ENCODE measurements at places on chromosomes 2 and 18.
A peak's percentile ranks its signal among the peaks of the same experiment; 100 is the strongest.

GRCh38 chr2:181022652-181023051 lies 42.2 kb downstream of the UBE2E3 start:
- no peak for DNase-seq

GRCh38 chr2:212686285-212686895 lies 147.8 kb upstream of the ERBB4 start:
- peak; percentile 41 for DNase-seq

- DNase-seq = no peak
Measured at GRCh38 chr2:237465515-237466148, 21.4 kb upstream of the MLPH start.

GRCh38 chr2:2464094-2464493 lies 133.0 kb upstream of the MYT1L start:
- no peak for DNase-seq

- no peak for DNase-seq
Measured at GRCh38 chr18:805755-806110, 6.3 kb downstream of the YES1 start.

GRCh38 chr18:57997820-57998219 lies 46.2 kb upstream of the NEDD4L start:
- no peak for DNase-seq

- no peak for DNase-seq
Measured at GRCh38 chr2:117058366-117058765, 756.1 kb upstream of the DDX18 start.

GRCh38 chr2:235218486-235218907 lies 266.7 kb downstream of the SH3BP4 start:
- DNase-seq = no peak

DNA sequence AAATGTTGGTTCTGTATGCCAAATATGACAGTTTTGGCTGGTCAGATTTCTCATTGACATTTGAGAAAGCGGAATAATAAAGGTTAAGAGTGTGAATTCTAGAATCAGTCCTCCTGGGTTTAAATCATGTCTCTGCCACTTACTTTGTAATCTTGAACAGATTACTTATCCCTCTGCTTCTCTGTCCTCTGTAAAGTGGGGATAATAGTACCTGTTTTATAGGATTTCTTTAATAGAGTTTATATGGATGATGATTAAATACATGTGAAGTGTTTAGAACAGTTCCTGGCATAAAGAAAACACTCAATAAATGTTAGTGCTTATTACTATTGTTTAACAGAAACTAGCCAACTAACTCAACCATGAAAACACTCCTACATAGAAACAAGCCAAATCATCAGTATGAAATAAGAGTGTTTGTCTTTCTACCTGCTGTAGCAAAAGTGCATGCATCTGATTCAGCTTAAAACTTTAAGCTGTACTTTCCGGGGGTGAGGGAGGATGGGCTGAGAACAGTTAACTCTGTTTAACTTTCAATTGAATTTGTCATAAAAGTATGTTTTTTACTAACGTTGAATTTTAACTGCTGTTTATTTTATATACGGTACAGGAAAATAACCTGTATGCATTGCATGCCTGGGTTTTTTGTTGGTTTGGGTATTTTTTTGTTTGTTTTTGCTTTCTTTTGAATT lies 6.8 kb downstream of the HTR2B start:
- no peak for DNase-seq

DNA sequence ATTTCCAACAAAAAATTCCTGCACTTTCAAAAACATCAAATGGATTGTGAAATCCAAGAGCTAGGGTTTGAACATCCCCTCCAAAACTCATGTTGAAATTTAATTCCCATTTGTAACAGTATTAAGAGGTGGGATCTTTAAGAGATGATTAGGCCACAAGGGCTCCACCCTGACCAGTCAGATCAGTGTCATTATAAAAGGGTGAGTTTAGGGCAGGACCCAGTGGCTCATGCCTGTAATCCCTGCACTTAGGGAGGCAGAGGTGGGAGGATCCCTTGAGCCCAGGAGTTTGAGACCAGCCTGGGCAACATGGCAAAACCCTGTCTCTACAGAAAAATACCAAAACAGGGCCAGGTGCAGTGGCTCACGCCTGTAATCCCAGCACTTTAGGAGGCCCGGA lies 8.9 kb downstream of the GTF3C2 start:
- no peak for DNase-seq

DNA sequence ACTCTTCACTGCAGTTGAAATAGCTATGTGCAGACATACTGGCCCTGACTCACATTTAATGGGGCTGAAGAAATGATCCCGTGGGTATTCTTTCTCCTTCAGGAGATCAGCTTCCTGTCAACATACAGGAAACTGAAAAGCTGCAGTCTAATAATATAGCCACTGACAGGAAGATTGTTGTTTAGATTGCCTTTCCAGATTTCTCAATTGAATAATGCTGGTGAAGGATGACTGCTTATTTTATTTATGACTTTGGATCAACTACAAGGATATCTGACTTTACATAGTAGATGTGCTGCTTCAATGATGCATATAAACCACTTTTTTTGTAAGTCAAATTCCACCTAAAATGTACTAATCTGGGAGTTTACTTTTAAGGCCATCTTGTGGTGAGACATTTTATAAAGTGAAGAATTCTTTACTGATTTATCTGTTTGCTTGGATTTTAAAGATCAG lies 93.4 kb upstream of the MAP4K3 start:
- DNase-seq = peak; percentile 62

- DNase-seq = no peak
Measured at GRCh38 chr2:95374921-95375471, 27.5 kb upstream of the FAHD2A start.

DNA sequence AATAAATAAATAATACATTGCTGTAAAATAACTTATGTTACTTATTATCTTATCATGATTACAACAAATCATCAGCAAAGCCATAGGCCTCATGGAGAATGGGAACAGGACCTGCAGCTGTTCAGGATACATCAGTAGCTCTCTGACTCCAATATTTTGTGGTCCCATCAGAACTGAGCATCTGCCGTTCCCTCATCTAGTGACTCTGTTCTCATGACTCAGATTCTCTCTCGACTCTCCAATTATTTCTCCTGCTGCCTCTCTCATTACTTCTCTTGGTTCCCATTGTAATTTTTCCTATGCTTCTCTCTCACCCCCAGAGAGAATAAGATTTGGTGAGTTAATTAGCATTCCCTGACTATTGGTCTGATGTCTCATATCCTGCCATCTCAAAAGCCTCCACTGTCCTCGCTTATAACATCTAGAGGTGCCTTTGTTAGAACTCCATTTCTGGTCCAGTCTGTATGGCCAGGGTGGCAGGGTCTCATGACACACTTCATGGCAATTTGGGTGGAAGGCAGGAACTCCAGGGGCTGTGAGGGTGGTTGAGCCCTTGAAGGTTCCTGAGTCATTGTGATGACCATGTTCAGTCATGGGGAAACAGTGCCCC lies 78.0 kb upstream of the TANC1 start:
- DNase-seq = no peak

- no peak for DNase-seq
Measured at GRCh38 chr2:70510313-70510712, 43.3 kb downstream of the TGFA start.

DNA sequence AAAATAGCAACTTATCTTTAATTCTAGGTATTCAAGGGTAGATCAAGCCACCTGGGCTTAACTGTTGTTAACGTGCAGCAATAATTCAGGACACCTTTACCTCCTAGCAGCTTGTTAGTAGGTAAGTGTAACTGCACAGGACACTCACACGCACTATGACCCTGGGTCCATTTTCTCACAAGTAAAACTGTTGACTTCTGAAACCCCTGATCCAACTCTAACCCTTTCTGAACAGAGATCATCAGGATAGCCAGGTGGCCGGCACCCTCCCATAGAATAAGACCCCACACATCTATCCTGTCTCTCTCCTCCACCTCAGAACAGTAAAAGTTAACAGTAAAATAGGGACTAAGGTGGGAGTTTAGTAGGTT lies 610 bp downstream of the SPC25 start:
- DNase-seq = peak; percentile 9

DNA sequence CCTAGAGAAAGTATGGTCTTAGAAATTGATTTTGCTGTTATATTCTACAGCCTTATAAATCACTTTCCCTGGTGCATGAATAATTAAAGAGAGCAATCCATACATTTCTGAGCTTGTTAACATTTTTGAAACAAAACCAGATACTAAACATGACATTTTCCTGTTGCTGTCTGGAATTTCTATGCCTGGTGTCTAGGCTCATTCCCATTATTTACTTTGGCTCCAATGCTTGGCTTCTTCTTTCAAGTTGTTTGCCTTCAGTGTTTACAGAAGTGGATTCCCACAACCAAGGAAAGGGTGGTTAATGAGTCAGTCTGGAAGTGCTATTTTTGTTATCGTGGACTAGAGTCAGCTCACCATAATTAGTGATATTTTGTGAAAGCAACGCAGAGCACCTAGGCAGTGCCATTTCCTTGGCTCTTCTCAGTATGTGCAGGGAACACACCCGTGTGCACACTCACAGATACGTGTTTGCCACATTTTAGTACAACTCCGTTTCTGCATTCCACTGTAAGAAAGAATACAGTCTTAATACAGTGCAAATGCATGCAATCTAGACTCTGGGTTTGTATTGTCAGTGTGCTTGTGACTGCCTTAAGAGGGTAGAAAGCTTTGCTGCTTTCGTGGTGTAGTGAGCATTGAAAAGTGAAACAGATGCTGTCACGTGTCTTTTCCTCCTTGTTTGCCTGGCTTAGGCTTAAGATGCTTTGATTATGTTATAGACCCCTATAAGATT lies 185.0 kb upstream of the RASGRP3 start:
- peak; percentile 90 for DNase-seq

GRCh38 chr2:167332358-167332757 lies 444.1 kb downstream of the XIRP2 start:
- DNase-seq = no peak

DNA sequence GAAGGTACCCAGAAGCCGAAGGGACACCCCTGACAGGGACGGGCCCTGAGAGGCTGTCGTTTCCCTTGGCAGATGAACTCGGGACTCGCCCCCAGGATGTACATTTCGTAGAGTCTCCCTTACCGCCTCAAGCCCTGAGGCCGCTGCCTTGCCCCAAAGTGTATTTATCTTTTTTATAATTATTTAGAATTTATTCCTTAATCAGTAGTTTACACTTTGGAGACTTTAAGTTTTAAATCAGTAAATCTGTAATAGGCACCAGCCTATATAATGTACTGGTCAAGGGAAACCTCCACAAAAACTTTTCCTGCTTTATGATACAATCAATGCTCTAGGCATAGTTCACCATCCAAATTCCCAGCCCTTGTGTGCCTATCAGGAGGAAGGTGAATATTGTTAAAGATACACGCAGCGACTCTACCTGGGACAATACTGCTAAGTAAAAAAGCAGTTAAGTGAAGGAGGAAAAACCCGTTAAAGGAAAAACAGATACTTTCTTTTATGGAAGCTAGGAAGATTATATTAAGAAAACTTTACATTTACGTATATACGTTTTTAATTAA lies 848 bp downstream of the VRK2 start:
- DNase-seq = peak; percentile 80

DNA sequence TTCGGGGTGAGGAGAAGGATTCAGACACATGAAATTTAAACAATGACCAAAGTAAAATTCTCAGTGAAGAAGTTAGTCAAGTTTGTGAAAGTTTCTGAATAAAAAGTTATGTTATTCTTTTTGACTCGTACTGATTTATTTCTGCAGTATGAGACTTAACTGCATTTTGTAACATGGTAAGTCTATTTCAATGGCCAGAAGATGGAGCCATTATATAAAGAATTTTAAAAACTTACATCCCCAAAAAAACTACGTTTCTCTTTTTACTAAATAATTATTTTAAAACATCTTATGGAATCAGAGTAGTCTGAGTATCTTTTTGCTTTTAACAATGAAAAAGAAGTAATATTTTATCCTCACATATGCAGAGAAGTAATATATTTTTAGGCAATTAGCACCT lies 51.4 kb upstream of the SCN1A start:
- no peak for DNase-seq

DNA sequence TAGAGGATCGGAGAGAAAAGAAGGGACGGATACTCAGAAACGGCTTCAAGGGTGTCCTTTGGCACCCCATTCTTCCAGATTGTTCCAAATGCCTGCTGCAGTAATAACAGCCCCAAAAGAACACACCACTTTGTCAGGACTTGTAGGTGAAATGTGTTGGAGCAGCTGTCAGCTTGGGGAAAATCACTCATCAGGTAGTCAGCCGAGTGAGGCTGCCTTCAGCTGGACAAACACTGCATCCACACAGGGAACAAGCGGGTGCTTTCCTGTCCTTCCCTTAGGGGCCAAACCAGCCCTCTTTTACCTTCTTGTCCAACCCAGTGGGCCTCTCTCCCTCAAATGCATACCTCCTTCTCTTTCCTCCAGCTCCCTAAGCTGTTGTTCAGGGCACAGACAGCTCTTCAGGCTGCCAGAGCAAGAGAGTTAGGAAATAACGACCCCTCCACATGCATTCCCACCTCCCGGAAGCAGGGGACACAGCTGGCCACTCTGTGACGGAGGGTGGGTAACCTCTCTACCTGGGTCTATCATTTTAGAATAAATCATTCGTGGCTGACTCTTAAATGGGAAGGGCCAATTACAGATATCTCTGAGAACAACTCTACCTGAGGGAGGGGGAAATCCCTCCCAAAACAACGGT lies 48.1 kb downstream of the BCL11A start:
- peak; percentile 11 for DNase-seq

DNA sequence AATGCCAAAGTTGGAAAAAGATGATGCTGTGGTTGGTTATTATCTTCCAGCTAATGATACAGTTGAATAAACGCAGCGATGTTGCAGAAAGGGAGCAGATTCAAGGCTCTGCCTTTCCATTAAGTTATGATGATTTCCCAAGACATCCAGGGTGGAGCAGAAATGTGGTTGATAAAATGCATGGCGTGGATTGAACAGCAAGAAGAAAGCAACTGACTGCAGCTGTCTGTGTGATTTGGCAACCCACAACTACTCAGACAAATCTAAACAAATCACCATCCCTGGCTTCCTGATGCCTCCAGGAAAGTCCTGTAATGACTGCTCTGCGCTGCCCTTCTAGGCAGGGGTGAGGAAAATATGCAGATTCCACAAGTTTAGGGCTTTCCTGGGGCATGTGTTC lies 166.3 kb downstream of the NRP2 start:
- peak; percentile 8 for DNase-seq

- DNase-seq = peak; percentile 58
Measured at GRCh38 chr2:62787386-62787785, 81.9 kb downstream of the EHBP1 start.

GRCh38 chr2:241506793-241507429 lies 1.5 kb downstream of the STK25 start:
- DNase-seq = no peak

GRCh38 chr18:49162226-49162864 lies 211.6 kb upstream of the SMAD7 start:
- DNase-seq = peak; percentile 21

Measured in NCI-H69 (cell line).